ENCODE measurements at places on chromosomes 5 and 9. TPM values are rescaled to one million over a fixed set of nuclear protein-coding genes. Genes with fewer than 3 reads are reported as not detected.

IFNA21 gene
- not detected for total RNA-seq

TEX48 gene
- total RNA-seq = not detected

RFESD gene
- total RNA-seq = 1.6 TPM

FAT2 gene
- not detected for total RNA-seq

DYNC2I2 gene
- total RNA-seq = 24.1 TPM

LOX gene
- total RNA-seq = 2.1 TPM

FAM240B gene
- not detected for total RNA-seq

FBP2 gene
- total RNA-seq = not detected

SH3PXD2B gene
- total RNA-seq = 3.8 TPM

DNA sequence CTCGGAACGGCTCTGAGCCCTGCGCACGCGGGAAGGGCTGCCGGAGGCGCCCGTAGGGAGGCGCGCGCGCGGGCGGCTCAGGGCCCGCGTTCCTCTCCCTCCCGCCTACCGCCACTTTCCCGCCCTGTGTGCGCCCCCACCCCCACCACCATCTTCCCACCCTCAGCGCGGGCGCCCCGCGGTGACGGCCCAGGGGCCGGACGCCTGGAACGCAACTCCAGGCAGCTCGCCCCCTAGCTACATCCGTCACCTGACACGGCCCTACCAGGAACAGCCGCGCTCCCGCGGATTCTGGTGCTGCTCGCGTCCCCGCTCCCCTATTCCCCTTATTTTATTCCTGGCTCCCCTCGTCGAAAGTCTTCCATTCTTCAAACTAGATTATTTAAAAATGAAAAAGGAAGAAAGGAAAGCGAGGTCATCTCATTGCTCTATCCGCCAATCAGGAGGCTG, at the start of gene CDKN2B-AS1:
TSS of gene CDKN2B-AS1 (plus strand) at position 236 of the 450 bp plus-strand sequence.
- no peak for DNase-seq

GRCh38 chr9:94812343-94812742, 85.8 kb downstream of the AOPEP start:
- no peak for DNase-seq

GRCh38 chr9:1837453-1838084, 177.6 kb upstream of the SMARCA2 start:
- DNase-seq = no peak

DNA sequence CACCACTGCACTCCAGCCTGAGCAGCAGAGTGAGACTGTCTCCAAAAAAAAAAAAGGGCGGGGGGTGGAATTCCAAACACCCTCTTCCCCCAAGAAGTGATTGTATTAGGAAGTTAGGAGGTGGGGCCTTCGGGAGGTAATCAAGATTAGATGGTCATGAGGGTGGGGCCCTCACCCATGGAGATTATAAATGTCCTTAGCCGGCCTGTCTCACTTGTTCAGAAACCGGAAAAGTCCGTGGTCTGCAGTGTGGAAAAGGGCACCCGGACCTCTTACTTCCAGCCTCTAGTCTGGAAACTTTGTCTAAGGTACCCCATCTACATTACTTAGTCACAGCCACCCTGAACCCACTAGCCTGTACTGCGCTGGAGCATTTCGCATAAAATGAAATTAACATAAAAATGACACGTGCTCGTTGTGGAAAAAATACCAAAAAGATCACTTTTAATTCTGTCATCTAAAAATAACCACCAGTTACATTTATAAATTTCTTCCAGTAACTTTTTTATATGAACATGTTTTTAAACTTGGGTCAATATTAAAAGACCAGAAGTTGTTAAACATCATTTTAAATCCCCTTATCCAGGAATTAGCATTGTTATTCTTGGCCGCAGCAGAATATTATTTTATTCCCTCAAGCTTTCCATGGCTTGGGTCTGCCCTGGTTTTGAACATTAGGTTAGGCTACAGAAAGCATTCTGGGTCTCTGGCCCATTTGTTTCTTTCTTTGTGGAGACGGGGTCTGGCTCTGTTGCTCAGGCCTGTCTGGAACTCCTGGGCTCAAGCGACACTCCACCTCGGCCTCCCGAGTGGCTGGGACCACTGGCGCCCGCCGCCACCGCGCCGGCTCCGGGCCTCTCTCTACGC, 1.2 kb upstream of the CKS2 start:
- DNase-seq = no peak

DNA sequence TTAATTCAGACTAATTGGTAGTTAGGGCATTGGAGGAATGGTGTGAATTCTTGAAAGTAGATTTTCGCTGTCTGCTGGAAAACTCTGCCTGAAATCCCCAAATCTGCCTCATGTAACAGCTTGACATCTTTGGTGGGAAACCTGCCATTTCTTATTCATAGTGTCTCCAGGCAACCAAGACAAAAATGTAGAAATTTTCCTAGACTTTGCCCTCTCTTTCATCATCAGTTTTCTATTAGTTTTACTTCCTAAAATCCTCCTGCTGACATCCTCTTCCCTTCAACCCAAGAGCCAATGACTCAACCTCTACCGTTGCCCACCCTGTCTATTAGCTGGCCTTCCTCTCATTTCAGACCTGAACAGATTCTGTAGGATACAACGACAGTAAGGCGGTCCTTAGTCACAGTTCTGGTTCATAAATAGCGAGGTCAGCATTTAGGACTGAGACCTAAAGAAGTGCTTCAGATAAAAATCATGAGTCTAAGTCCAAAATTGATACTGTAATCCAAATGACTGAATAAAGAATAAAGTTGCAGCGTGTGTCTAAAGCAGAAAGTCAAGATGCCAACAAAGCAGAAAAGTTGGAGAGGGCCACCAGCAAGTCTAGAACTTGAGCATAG, 133.9 kb downstream of the MUSK start:
- no peak for DNase-seq

GRCh38 chr5:126503602-126504104, 80.4 kb downstream of the GRAMD2B start:
- peak; percentile 59 for DNase-seq

GRCh38 chr5:40559306-40559705, 120.4 kb upstream of the PTGER4 start:
- no peak for DNase-seq

- DNase-seq = no peak
These were observed 16.2 kb downstream of the UHRF2 start for GRCh38 chr9:6428940-6429889.

- DNase-seq = no peak
These were observed 370.9 kb upstream of the WWC1 start for GRCh38 chr5:167920589-167920988.

DNA sequence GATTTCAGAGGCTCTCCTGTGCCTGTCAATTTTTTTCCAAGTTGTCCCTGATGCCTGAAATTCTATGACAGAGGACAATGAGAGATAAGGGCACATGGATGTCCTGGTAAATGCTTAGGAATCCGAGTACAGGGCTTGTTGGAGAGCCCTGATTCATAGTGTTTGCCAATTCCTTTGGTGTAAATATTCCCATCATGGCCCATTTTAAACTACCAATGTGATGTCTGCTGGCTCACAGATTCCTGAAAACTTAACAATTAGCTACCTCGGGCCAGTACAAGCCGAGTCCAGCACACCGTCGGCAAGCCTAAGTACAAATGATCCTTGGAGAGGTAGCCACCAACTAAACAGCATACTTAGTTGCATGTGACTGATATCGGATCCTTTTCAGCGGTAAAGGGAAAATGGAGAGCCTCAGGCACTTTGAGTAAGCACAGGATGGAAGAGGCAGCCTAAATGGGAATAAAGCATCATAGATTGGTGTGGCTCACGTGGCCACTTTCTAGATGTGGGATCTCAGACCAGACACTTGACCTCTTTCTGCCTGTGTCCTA, 3.6 kb downstream of the ITK start:
- no peak for DNase-seq

GRCh38 chr9:19989213-19989612, 200.4 kb upstream of the SLC24A2 start:
- DNase-seq = no peak

GRCh38 chr9:7739595-7739994, 60.0 kb downstream of the DMAC1 start:
- DNase-seq = no peak

DNA sequence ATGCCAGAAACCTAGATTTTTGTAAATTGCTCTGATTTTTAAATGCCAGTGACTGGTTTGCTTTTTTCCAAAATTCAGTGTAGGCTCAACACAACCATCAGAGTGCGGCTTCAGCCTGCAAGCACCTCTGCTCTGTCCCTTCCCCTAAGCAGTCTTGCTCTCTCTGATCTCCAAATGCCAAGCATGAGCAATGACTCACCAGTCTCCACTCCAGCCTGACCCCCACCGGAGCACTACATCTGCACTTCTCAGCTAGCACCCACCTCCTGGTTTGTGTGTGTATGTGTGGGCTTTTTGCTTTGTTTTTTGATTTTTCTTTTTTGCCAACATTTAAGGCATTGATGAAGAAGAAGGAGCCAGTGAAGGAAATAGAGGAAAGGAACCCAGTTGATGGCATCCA, 61.4 kb upstream of the ADRA1B start:
- no peak for DNase-seq

- DNase-seq = no peak
These were observed 1639.4 kb upstream of the C9orf72 start for GRCh38 chr9:29212397-29213387.

DNA sequence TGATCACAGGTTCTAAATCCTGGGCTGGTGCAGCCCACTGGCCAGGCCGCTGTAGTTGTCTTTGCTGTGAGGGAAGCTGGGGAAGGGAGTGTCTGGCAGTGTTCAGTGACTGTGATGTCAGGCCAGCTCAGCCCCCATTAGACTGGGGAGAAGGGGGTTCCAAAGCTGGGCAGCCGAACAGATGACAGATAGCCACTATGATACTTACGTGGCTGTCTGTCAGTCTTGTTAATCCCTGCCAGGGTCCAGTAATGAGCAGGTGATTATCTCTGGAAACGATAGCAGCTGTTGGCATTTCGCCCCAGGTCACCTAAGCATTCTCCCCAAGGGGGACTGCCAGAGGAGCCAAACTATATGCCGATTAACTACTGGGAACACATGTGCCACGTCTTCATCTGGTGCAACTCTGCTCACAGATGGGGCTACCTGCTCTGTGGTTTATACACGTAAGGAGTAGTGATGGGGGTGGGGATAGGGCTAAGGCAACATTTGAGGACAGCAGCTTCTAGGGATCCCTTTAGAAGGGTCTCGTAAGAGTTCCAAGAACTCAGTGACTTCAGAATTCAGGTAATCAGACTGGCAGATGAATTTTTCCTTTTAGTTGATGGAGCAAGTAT, 396.3 kb downstream of the KDM4C start:
- no peak for DNase-seq

- no peak for DNase-seq
These were observed 75.2 kb upstream of the ADAMTS2 start for GRCh38 chr5:179420476-179420875.

All from left lobe of liver (tissue), 2 donors.